ENCODE measurements at places on chromosomes 2 and 18.

DNA sequence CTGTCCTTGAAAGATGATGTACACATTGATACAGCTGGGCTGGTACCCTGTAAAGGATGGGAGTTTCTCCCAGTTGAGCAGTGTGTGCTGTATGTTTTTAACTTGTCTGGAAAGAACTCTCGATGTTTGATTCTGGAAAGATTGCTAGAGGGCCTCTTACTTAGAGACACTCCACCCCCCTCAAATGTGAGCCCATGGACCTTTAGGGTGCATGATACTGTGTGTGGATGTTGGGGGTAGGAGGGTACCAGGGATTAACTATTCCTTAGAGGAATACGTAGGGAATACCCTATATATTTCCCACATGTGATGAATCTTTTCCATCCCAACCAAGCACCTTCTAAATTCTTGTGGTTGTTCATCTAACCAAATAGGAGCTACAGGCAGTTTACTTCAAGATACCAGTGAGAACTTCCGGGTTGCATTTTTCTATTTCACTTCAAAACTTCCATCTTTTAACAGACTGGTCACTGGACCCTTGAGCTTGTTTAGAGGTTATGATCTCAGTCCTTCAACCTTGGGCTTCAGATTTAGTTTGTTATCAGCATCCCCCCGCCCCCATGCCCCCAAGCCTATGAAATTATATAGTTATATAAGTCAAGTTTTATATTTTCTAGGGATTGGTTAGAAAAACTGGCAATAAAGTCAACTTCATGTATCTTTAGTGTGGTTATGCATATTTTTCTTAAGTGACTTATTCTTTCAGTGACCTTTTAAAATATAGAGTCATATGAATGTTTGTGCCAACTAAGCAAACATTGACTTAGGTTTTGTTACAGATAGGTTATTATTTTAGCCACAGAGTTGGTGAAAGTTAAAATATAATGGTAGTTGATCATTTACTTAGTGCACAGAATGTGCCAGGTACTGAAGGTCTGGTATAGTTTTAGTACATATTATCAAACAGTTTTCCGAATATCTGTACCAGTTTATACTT lies 18.2 kb downstream of the AFTPH start:
- no peak for DNase-seq

GRCh38 chr2:62099523-62100175 lies 96.3 kb upstream of the B3GNT2 start:
- DNase-seq: no peak

DNA sequence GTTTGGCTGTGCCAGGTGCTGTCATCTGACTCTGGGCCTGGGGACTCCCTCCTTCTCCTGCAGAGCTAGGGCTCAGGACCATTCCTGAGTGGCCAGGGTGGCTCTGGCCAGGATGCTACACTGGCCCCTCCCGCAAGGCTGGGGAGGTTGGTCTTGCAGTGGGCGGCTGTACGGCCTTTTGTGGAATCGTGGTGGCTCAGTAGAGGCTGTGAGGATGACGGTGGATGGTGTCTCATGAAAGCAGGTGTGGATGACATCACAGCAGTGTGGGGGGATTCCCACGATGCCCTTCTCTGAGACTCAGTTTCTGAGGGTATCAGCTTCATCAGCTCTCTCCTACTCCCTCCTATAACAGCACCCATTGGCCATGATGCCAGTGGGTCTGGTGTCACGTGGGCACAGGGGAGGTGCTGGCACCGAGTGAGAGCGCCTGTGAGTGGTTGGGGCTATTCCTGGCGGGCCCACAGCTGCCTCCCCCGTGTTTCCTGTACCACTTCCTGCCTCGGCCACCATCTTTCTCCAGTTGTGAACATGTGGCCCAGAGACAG lies 144.2 kb upstream of the HDAC4 start:
- no peak for DNase-seq

GRCh38 chr18:6444466-6445228 lies 29.9 kb upstream of the L3MBTL4 start:
- DNase-seq: no peak

DNA sequence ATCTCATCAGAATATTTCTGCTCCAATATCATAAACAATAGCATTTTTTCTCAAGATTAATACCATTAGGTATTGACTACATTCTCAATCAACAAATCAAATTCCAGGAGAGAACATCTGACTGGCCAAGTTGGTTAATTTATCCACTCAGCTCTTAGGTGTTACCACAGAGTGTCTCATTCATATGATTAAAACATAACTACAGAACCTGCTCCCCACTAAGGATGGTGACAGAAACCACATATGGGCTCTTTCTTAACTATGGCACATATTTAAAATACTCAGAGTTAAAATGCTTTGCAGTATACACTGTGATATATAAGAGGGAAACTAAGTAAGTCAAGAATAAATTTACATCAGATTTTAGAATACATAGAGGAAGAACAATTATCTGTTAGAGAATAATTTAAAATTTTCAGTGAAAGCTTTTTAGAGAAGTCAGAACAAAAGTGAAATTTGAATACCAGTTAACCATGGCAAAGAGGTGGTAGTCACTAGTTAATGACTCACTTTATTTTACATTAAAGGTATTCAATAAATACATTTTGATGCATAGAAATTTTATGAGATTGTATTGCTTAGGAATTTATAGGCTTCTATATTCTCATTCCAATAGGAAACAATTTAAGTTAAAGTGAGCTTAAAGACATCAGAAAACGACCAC lies 1120.8 kb upstream of the TMEFF2 start:
- DNase-seq: no peak

DNA sequence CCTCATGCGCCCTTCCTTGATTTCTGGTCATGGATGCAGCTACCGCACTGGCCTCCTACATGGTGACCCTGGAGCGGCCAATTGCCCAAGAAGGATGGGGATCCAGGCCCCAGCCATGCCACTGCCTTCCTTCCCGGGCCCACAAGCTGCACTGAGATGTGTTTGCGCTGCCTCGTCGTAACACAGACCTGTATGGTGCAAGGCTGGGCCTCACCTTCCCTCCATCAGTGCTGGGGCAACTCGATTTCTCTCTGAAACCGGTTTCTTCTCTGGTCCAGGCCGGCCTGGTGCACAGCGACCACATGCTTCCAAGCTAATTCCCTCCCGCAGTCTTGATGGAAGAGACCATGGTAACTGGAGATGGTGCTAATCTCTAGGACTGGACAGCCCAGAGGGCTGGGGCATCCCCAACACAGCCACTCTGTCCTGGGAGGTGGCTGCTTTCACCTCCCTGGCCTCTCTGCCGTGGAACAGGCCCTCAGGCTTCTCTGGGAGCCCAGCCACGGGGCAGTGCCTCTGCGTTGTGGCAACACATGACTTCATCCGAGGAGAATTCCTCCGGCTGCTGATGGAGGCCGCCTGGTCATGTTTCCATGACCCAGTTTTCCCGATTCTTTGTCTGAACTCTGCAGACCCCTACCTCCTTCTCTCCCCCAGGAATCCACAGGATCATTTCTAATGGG lies 184.2 kb downstream of the GLI2 start:
- no peak for DNase-seq

- no peak for DNase-seq
These were observed 65.4 kb upstream of the TUBA3E start for GRCh38 chr2:130263606-130264005.

GRCh38 chr2:19739256-19739655 lies 162.5 kb downstream of the TTC32 start:
- DNase-seq: no peak

- DNase-seq: peak; percentile 94
These were observed 2.8 kb upstream of the GAD1 start for GRCh38 chr2:170813611-170814532.

GRCh38 chr18:61579581-61579980 lies 246.4 kb downstream of the CDH20 start:
- DNase-seq: no peak

- DNase-seq: peak; percentile 34
These were observed 200.6 kb downstream of the PPP1R1C start for GRCh38 chr2:182186132-182186735.

DNA sequence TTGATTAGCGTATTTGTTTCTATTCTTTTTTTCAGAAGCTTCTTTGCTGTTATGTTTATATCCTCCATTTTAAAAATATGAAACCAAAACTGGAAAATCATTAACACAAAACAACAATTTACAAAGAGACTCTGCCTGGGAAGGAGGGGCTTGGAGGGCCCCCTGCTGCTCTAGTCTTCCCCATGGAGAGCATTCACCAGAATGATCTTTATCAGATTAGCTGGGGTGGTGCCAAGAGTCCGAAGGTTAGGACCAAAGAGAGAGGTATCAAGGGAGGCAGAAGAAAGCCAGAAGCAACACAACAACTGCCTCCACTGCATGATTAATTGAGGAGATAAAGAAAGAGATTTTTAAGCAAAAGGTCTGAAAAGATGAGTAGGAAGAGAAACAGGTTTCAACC lies 218.6 kb downstream of the IRS1 start:
- DNase-seq: no peak

DNA sequence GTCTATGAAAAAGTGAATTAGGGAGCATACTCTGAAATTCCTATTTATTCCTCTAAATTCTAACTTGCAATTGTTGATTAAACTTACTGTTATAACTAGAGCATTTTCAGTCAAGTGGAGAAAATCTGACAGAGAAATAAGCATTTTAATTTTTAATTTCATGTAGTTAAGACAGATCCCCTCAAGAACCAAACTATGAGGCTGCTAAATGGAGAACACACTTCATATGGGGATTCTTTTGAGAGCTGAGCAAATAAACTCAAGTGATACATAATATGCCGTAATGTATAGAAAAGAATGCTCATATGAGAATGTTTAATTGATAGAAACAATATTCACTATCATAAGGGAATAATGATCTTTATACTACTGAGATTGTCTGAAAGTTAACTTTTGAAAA lies 340.8 kb downstream of the ERBB4 start:
- no peak for DNase-seq

DNA sequence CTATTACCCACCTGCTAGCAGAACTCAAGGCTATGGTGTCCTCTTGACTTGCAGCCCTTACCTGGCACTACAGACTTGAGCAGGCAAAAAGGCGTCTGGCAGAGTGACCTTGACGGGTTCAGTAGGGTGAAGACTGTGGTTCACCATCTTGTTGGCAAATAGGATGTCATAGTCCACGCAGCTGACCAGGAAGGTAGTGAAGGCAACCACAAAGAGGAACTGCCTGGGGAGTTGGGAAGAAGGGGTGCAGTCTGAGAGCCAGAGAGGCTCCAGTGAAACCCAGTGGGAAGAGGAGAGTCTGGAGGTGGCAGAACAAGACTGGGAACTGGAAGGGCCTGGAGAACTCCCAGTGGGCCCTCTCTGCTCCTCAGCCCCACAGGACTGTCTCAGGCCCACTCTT lies 4.1 kb downstream of the ATG9A start:
- DNase-seq: no peak

DNA sequence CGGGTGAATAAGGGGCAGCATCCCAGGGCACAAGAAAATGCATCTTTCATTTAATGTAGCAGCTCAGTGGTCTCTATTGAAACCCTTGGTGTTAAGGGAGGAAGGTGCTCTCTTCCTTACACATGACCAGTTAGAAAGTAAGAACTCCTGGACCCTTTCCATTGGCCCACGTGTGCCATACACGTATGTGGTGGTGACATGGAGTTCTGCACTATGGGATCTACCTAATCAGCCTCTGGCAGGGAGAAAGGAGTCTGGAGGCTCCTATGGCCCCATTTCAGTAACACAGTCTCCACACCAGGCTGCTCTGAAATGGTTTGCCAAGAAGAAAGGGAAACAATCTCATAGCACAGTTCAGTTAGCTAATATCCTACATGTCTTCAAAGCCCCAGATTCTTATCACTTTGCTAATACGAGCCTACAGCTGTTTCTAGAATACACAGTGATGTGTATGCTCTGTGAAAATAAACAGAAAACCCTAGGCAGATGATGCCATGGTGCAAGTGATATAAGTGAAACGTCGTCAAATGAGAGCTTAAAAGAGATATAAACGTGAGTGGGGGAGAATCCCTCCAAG lies 7.0 kb downstream of the EFEMP1 start:
- no peak for DNase-seq

DNA sequence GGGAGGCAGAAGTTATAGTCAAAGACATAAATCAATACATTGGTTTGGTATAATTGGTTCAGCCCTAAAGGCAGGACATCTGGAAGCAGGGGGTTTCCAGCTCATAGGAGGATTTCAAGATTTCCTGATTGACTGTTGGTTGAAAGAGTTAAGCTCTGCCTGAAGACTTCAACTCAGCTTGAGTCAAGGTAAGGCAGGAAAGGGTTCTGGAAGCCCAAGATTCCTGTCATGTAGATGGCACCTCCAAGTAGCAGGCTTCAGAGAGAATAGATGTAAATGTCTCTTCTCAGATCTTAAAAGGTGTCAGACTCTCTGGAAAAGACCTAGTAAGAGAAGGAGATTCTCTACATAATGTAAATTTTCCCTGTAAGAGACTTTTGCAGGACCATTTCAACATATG lies 335.3 kb downstream of the RIT2 start:
- DNase-seq: no peak

GRCh38 chr2:46977280-46977665 lies 61.7 kb upstream of the MCFD2 start:
- no peak for DNase-seq

GRCh38 chr18:59379772-59380522 lies 20.9 kb upstream of the LMAN1 start:
- no peak for DNase-seq

DNA sequence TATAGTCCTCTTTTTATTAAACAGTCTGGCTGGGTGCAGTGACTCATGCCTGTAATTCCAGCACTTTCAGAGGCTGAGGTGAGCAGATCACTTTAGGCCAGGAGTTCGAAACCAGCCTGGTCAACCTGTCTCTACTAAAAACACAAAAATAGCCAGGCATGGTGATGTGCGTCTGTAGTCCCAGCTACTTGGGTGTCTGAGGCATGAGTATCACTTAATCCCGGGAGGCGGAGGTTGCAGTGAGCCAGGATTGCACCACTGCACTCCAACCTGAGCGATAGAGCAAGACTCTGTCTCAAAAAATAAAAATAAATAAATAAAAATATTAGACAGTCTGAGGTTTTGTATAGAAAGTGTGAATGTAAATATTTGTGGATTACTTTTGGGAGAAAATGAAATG lies 17.8 kb downstream of the XRCC5 start:
- no peak for DNase-seq

GRCh38 chr18:78510091-78510490 lies 469.5 kb upstream of the SALL3 start:
- DNase-seq: no peak

GRCh38 chr2:118882693-118883336 lies 35.4 kb upstream of the EN1 start:
- DNase-seq: peak; percentile 76

GRCh38 chr2:209734805-209735204 lies 36.8 kb upstream of the UNC80 start:
- no peak for DNase-seq

DNA sequence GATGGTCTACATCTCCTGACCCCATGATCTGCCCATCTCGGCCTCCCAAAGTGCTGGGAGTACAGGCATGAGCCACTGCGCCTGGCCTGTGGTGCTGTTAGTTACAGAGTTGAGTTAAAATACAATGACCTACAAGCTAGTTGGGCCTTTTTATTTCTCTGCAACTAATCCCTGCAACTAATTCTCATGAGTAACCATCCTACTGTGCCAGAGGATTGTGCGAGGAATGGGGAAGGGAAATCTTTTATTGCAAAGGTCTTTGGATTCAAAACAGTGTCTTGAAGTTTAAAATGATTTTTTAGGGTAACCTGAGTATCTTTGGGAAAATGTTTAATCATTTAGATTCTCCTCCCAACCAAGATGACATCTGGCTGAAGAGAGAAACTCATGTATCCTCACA lies 88.8 kb upstream of the RMDN2 start:
- DNase-seq: no peak

Measured in neural progenitor cell (in vitro differentiated cells).